DMS 273 treated with DMSO at 0.1 percent for 48 hours (cell line): ENCODE measurements at places on chromosomes 4 and X.

DNA sequence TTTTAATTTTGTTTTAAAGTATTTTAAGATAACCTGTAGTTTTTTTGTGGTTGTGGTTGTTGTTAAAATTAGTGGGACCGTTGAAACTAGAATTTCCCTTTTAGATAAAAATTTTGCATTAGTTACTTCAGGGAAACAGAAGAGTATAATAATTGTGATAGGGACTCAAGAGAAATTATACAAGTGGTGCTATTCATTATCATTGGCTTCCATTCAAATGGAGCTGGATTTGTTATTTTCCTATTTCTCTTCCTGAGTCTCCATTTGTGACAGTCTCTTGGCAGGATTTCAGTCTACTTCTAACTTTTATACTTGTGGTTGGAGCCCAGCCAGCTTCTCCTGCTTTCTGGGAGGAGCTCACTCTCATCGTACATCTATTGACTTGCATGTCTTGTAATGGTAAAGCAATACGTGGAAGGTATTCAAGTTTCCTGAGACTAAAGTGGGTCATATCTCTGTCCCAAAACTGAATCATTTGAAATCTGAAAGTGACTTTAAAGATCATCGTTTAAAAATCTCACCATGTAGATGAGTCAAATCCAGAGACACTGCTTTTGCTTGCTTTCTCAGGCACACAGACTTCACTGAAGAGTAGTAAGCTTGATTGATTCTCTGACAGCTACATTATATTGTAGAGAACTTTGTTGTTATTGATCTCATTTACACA is 155.8 kb downstream of the RPA4 start:
- peak; percentile 27 for DNase-seq

GRCh38 chr4:78756137-78756536 is 20.0 kb upstream of the BMP2K start:
- DNase-seq = no peak

GRCh38 chrX:24777660-24778059 is 83.9 kb downstream of the POLA1 start:
- no peak for DNase-seq

GRCh38 chrX:129782706-129783105 is 3.0 kb downstream of the SASH3 start:
- no peak for DNase-seq

GRCh38 chr4:182136201-182136600 is 107.0 kb upstream of the TENM3 start:
- no peak for DNase-seq

DNA sequence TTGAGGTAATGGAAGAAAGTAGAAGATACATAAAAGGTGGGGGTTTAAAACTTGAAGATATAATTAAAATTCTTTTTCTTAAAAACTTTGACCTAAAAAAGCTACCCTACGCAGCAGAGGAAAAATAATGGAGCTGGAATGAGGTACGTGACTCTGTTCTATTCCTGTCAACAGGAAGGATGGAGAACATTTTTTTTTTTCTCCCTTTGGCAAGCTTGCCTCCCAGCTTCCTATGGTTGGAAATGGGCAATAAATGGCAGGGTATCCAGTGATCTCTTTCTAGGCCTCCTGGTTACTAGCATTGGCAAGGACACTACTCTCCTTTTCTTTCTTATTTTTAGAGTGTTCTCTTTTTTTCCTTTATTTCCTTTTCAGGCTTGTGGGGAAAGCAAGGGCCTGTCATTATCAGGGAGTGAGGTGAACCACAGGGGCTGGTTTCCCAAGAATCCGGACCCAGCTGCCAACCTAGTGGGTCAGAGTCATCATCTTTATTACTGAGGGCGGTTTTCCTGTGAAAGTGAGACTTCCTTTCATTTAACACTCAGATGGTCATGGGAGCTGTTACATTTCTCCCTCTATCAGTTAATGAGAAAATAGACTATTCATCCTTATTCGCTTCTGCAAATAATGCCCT is 224.6 kb downstream of the SPRY1 start:
- DNase-seq = no peak
